ENCODE measurements at places on chromosomes 3 and 15.

- H3K27ac ChIP-seq = no peak overlapping the region
- no peak overlapping the region for H3K4me3 ChIP-seq
- no peak for DNase-seq
Measured at GRCh38 chr3:16449369-16449768, 64.1 kb downstream of the RFTN1 start.

DNA sequence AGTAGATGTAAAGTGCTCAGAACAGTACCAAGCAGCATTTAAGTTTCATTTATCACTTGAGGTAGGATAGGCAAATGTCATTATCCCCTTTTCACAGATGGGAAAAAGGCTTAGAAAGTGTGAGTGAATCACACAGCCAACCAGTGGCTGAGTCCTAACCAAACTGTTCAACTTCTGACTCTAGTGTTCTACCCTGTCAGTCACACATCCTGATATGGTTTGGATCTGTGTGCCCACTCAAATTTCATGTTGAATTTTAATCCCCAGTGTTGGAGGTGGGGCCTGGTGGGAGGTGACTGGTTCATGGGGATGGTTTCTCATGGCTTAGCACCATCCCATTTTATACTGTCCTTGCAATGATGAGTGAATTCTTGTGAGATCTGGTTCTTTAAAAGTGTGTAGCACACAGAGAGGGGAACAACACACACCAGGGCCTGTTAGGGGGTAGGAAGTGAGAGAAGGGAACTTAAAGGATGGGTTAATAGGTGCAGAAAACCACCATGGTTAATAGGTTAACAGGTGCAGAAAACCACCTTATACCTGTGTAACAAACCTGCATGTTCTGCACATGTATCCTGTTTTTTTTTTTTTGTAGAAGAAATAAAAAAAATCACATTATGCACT, 304.7 kb downstream of the SUCLG2 start:
- H3K36me3 ChIP-seq = no peaks in the 10 kb centered on the region
- no peak for DNase-seq

DNA sequence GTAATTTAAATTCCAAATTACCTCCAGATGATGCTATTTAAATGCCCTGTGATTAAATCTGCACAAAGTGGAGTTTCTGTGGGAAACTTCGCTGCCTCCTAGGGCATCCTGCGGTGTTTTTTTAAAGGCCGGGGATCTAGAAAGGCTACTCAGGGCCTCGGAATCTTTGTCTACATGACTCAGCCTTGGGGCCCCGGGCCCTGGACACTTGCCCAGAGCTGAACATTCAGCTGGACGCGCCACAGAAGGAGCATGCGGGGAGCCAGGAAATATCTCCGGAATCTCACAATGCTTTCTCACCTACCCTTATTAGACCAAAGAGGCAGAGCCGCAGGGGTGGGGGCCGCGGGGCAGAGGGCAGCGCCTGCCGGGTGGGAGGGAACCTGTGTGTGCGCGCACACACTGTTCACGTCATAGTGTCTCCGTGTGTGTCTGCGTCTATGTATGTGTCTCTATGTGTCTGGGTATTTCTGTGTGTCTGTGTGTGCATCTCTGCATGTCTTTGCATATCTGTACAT, 145.5 kb upstream of the TPM1 start:
- H3K27me3 ChIP-seq = no peaks in the 10 kb centered on the region
- no peak for DNase-seq
- peak overlapping the region; percentile 30 for H3K27ac ChIP-seq
- H3K4me1 ChIP-seq = peaks cover 57% of the 10 kb centered on the region
- H3K36me3 ChIP-seq = no peaks in the 10 kb centered on the region

- no peak overlapping the region for H3K4me3 ChIP-seq
- H3K4me1 ChIP-seq = peaks cover 7% of the 10 kb centered on the region
- no peak for DNase-seq
Measured at GRCh38 chr3:197901626-197902025, 48.4 kb upstream of the RPL35A start.

DNA sequence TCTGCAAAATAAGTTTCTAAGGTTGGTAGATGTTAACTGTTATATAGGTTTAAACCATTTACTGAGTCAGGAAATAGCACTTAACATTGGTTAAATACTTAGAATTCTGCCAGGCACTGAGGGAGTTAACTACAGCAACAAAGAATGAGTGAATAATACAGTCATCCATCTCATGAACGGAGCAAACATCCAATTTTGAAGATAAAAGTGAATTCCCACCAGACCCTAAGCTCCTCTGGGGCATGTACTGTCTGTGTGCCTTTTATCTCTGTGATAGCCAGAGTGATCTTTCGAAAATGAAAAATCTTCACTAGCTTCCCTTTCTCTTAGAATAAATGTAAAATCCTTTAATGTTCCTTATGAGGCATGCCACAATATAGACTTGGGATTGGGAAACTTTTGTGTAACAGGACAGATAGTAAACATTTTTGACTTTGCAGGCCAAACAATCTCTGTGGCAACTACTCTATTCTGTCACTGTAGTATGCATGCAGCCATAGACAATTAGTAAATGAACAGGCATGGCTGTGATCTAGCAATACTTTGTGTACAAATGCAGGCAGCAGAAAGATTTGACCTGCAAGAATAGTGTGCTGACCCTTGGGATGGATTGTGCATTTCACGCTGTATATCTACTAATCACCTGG, 294.5 kb upstream of the LMCD1 start:
- no peak overlapping the region for H3K27ac ChIP-seq
- H3K27me3 ChIP-seq = no peaks in the 10 kb centered on the region
- H3K4me3 ChIP-seq = no peak overlapping the region

DNA sequence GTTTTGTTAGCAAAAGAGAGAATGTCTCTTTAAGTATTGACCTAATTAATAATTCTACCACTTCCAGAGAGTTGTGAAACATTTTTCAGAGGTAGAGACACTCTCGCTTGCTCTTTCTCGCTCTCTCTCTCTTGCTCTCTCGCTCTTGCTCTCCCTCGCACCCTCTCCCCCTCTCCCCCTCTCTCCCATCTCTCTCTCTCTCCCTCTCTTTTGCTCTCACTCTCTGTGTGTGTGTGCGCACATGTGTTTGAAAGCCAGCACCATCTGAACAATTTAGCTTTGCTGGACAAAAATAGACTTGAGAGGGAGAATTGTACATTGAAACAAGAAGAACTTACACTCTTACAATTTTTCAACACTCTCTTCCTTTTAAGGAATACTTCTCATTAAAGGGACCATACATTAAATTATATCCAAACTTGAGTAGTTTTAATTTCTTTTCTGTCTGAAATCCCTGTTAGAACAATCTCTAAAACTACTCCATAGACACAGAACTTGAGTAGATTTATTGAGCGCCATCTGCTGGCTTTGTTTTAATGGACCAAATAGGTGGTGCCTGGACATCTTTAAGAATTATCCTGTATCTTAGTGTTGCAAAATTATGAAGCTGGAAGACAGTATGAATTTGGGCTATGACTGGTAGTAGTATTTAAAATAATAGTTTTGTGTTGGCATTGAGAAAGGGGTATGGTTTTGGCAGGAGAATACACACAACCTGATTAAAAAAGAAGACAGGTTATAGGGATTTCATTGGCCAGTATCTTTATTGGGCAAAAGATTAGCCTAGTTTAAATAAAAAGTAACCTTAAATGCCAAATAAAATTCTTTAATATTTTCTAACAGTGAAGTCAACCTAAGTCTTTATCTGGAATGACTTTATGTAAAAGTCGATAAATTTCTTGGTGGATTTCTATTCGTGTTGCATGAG, 124.6 kb downstream of the AKAP13 start:
- DNase-seq = peak; percentile 25
- no peaks in the 10 kb centered on the region for H3K36me3 ChIP-seq

GRCh38 chr3:28317438-28318022, 31.0 kb upstream of the ZCWPW2 start:
- no peak overlapping the region for H3K4me3 ChIP-seq
- H3K36me3 ChIP-seq = peaks cover 8% of the 10 kb centered on the region
- peak; percentile 20 for DNase-seq
- no peak overlapping the region for H3K27ac ChIP-seq
- no peaks in the 10 kb centered on the region for H3K4me1 ChIP-seq
- H3K27me3 ChIP-seq = no peaks in the 10 kb centered on the region

DNA sequence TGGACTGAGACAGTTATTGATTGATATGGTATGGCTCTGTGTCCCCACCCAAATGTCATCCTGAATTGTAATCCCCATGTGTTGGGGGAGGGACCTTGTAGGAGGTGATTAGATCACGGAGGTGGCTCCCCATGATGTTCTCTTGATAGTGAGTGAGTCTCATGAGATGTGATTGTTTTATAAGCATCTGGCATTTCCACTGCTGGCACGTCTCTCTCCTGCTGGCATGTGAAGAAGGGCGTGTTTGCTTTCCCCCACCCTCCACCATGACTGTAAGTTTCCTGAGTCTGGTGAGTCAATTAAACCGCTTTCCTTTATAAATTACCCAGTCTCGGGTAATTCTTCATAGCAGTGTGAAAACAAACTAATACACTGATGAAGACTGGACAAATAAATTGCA, 105.6 kb upstream of the MELTF start:
- no peaks in the 10 kb centered on the region for H3K27me3 ChIP-seq
- DNase-seq = no peak
- H3K4me3 ChIP-seq = no peak overlapping the region
- no peaks in the 10 kb centered on the region for H3K4me1 ChIP-seq

DNA sequence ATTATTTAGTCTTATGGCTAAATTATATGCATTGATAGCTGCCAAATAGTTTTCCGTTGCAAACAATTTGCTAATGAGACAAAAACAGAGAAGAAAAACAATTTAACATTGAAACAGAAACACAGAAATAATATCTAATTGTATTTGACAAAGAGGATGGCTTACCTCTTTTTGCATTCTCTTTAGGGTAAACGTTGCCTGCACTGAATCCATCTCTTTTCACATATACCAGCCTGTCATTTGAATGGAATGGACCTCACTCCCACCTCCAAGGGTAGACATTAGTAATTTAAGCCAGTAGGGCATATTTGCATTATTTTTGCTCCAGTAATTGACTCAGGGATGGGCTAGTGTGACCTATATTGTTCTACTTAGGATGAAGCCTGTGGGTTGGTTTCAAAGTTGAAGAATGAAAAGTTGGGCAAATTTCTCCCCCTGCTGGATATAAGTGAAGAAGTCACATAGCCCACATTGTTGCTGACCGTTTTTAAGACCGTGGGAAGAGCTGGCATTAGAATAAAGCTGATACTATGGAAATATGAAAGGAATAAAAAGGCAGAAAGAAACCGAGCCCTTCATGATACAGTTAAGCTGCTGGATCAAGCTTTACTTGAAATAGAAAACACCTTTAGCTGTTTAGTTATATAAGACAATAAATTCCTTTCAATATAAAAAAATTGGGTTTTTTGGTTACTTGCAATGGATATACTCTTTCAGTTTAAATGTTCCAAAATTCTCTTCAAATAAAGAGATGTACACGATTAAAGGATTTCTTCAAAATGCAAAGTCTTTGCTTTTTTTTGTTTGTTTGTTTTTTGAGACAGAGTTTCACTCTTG, 26.9 kb downstream of the PIERCE2 start:
- H3K27me3 ChIP-seq = no peaks in the 10 kb centered on the region
- DNase-seq = no peak
- H3K36me3 ChIP-seq = peaks cover 15% of the 10 kb centered on the region
- no peak overlapping the region for H3K4me3 ChIP-seq
- no peaks in the 10 kb centered on the region for H3K4me1 ChIP-seq
- H3K27ac ChIP-seq = no peak overlapping the region

DNA sequence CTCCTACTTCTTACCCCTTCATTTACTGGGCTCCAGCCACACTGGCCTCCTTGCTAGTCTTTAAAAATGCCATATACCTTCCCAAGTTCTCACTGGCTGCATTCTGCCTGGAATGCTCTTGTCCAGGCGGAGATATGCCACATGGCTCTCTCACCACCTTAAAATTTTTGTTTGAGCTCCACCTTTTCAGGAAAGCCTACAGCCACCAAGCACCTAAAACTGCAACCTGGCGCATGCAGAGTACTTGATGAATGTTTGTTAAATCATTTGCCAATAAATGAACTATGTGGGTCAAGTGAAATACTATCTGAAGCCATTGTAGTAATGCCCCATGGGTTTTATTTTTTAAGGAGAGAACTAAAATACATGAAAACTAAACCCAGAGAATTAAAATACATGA, 54.3 kb downstream of the GLB1 start:
- DNase-seq = no peak
- no peak overlapping the region for H3K27ac ChIP-seq
- peaks cover under 1% of the 10 kb centered on the region for H3K4me1 ChIP-seq
- H3K27me3 ChIP-seq = peaks cover 2% of the 10 kb centered on the region
- H3K4me3 ChIP-seq = no peak overlapping the region

GRCh38 chr3:141366285-141367037, 1.8 kb upstream of the ZBTB38 start:
- H3K4me1 ChIP-seq = peaks cover 50% of the 10 kb centered on the region
- no peak overlapping the region for H3K4me3 ChIP-seq
- H3K36me3 ChIP-seq = peaks cover 21% of the 10 kb centered on the region

DNA sequence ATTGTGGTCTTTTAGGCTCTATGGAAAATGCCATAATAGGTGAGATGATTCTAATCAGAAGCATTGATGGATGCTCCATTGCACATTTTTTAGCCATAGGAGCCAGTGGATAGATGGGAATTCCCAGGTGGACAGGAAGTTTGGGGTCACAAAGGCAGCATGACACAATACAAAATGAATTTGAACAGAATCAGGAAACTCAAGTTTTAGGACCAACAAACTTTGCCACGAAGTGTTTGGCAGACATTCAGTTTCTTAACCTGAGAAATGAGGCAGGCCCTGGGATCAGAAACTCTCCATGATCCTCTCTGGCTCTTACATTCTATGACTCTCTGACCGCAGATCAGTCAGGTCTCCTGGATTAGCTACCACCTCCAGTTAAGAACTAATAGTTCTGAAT, 275.4 kb downstream of the TIGIT start:
- no peak for DNase-seq
- no peaks in the 10 kb centered on the region for H3K36me3 ChIP-seq
- H3K4me3 ChIP-seq = no peak overlapping the region
- no peaks in the 10 kb centered on the region for H3K27me3 ChIP-seq
- no peak overlapping the region for H3K27ac ChIP-seq

DNA sequence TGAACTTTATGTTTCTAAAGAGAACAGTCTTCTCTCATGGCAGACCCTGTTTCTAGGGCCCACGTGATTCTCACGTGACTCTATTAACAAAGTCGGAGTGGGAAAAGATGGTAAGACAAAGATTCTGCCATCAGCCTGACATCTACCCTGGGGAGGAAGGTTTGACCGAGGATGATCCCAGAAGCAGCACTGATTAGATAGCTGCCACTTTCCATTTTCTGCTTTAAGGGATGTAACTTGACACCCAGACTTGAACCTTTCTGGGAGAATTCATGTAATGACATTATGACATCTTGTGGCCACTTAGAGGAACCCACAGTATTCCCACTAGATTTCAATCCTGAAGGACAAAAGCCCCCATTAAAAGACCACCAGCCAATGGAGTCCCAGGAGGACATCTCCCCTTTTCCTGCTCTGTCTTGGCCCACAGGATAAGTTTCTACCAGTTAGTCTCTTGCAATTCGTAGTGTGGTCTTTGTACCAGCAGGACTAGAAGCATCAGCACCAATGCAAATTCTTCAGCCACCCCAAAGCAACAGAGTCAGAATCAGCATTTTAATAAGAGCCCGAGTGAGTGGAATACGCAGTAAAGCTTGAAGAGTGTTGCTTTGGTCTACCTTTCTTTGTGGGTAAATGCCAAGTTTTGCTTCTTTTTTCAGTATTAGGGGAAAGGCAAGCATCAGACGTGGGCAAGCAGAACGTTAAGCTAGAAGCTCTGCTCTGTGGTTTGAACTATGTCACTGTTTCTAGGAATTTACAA, 480.5 kb upstream of the PROK2 start:
- H3K4me3 ChIP-seq = no peak overlapping the region
- H3K27ac ChIP-seq = peak overlapping the region; percentile 29
- no peak for DNase-seq
- peaks cover 11% of the 10 kb centered on the region for H3K27me3 ChIP-seq

Data from nephron progenitor cell (in vitro differentiated cells).